ENCODE measurements at places on chromosomes 12 and 14.

DNA sequence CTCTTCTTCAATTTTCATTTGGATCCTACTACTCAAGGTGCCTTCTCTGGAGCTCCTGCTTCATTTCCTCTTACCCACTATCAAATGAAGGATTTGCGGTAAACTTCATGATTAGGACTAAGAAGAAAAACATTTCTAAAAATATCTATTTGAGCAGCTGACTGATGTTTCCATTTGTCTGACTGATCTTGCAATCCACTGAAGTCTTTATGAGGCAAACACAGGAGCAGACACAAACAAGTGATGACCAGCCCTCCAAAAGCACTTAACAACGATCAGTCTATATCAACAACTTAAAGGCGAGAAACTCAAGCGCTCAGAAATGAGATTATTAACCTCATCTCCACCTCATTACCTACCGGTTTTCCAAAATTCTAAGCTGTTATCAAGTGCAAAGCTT lies 26.2 kb downstream of the OSBPL8 start:
- DNase-seq = no peak

- DNase-seq = no peak
These were observed 129.4 kb upstream of the DNM1L start for GRCh38 chr12:32549675-32550079.

GRCh38 chr12:11941606-11942337 lies 129.0 kb upstream of the BCL2L14 start:
- DNase-seq = no peak

- DNase-seq = no peak
These were observed 20.1 kb upstream of the SLC6A12 start for GRCh38 chr12:234019-234418.

GRCh38 chr14:72706485-72706884 lies 187.4 kb downstream of the DPF3 start:
- no peak for DNase-seq

GRCh38 chr12:22525426-22525825 lies 18.9 kb downstream of the C2CD5 start:
- DNase-seq = no peak

DNA sequence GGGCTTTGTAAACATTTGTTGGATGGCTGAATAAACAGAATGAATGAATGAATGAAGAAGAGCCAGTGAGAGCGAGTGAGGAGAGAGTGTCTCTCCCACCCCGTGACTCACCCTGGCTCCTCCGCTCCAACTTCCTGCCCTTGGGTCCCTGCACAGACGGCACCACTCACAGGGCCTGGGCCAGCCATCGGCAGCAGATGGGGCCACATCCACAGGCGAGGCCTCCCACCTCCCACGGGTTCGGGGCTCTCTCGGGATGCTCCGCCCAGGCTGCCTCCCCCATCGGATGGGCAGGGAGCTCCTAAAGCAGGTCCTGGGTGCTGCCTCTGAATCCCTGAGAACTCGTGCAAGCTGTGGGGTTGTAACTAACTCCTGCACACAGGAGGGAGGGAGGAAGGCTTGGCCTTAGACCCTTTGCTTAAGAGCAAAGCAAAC lies 41.3 kb downstream of the CCNK start:
- no peak for DNase-seq

- DNase-seq = no peak
These were observed 79.9 kb downstream of the MDGA2 start for GRCh38 chr14:47595552-47595951.

DNA sequence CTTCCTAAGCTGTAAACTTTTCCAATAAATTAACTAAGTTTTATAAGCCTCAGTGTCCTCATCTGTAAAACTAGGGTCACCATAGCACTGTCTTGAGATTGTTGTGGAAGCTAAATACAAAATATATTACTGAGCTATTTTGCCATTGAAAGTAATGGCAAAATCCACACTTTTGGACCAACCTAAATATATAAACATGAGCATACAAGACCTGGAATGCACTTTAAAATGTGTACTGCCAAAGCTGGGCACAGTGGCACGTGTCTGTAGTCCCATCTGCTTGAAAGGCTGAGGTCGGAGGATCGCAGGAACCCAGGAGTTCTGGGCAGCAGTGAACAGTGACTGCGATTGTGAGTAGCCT lies 29.8 kb upstream of the SINHCAF start:
- no peak for DNase-seq

- DNase-seq = no peak
These were observed 33.1 kb downstream of the ITPK1 start for GRCh38 chr14:93082576-93083001.
